ENCODE measurements at places on chromosomes 2 and 18.

DNA sequence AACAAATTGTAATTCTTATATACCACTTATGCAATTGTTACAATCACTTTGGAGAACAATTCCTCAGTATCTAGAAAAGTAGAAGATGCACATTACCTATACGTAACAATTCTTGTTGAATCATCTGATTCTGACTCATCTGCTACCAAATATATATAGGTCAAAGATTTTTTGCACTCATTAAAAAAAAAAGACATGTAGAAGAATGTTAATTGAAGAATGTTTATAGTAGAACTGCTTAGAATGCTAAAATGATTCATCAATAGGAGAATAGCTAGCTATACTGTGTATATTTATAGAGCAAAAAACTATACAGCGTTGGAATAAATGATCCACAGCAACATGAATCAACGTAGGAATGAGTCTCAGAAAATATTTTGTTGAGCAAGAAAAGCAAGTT lies 29.5 kb upstream of the STAT1 start:
- H3K4me3 ChIP-seq = no peak overlapping the region
- H3K36me3 ChIP-seq = no peaks in the 10 kb centered on the region
- H3K27ac ChIP-seq = no peak overlapping the region
- no peaks in the 10 kb centered on the region for H3K4me1 ChIP-seq

DNA sequence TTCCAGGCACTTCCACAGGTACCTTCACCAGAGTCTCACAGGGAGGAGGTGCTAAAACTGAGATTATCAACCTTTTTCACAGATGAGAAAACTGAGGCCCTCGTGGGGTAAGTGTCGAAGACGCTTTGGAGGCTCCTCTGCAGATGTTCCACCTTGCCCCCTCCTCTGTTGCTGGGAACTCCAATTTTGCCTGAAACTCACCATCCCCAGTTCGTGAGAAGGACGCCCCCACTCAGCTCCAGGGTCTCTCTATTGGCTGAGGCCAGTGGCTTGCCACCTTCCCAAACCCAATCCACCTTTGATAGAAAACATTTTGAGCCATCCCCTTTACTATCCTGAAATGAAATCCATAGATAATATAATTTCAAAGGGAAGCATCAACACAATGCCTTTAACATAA lies 109.1 kb downstream of the CYP26B1 start:
- H3K36me3 ChIP-seq = no peaks in the 10 kb centered on the region
- H3K4me1 ChIP-seq = no peaks in the 10 kb centered on the region
- no peak overlapping the region for H3K4me3 ChIP-seq
- no peak for DNase-seq
- H3K27me3 ChIP-seq = no peaks in the 10 kb centered on the region

DNA sequence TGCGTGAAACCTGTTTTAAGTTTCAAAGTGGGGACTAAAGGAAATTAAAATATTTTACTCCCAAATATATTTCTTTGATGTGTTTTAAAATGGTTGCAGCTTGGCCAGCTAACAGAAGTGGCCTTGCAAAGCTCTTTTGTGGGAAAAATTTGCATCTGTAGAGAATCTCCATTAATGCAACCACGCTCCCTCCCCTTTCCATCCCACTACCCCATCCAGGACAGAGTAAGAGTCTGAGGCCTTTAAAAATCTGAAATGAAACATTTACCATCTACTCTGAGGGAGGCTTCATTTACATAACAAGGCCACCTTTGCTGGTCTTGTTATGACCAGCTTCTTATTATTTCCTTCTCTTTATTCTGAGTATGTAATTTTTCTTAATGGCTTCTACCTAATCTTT lies 63.5 kb downstream of the STAT4 start:
- no peaks in the 10 kb centered on the region for H3K27me3 ChIP-seq
- no peak overlapping the region for H3K27ac ChIP-seq
- H3K36me3 ChIP-seq = no peaks in the 10 kb centered on the region
- H3K4me3 ChIP-seq = no peak overlapping the region
- DNase-seq = no peak

- peaks cover 23% of the 10 kb centered on the region for H3K36me3 ChIP-seq
- no peak overlapping the region for H3K4me3 ChIP-seq
- no peak overlapping the region for H3K27ac ChIP-seq
- DNase-seq = no peak
These were observed 32.5 kb downstream of the SLC66A3 start for GRCh38 chr2:11187731-11188130.

- H3K27ac ChIP-seq = no peak overlapping the region
- DNase-seq = peak; percentile 48
- no peaks in the 10 kb centered on the region for H3K27me3 ChIP-seq
- H3K36me3 ChIP-seq = no peaks in the 10 kb centered on the region
- no peaks in the 10 kb centered on the region for H3K4me1 ChIP-seq
These were observed 63.5 kb upstream of the RASGRP3 start for GRCh38 chr2:33412920-33413319.

DNA sequence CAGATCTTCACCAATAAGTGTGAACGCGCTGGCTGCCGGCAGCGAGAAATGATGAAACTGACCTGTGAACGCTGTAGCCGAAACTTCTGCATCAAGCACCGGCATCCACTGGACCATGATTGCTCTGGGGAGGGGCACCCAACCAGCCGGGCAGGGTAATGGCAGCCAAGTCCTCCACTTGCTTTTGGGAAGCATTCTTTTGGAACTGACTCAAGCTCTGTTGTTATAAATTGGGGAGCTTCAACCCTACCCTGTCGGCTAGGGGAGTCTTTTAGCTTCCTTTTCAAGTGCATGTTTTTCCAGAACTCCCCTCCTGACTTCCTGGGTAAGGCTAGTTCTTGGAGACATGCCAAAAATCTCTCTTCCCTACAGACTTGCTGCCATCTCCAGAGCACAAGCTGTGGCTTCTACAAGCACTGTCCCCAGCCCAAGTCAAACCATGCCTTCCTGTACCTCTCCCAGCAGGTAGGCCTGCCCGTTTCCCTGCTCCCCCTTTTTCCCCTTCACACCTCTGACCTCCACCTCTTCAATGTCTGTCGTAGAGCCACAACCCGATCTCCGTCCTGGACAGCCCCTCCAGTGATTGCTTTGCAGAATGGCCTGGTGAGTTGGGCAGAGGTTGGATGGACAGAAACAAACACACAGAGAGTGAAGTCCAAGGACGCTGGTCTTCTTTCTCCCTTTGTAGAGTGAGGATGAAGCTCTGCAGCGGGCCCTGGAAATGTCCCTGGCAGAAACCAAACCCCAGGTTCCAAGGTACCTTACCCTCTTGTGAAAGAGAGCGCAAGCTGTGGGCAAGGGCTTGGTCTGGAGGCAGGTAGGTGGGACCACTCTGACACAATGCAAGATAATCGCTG lies 1.5 kb downstream of the ZFAND2B start:
- H3K36me3 ChIP-seq = peaks cover 36% of the 10 kb centered on the region
- peaks cover 15% of the 10 kb centered on the region for H3K4me1 ChIP-seq
- peak; percentile 61 for DNase-seq
- no peak overlapping the region for H3K4me3 ChIP-seq
- H3K27ac ChIP-seq = peak overlapping the region; percentile 68

DNA sequence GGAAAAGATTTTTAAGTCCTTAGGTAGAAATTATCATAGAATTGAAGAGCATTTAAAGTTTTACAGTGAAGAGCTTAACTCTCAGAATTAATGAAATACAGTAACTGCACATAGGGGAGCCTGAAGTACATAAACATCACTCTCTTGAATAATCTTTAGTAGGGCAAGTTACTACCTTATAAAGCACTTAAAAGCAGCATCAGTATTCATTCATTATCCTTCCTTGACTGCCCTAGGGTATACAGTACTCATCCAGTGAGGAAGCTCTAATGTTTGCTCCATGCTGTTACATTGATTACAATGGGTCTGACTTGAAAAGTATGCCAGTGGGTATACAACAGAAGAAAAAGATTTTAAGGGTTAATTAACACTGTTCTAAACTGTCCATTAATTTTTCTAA lies 66.5 kb downstream of the ATF2 start:
- H3K4me1 ChIP-seq = peaks cover 13% of the 10 kb centered on the region
- H3K27ac ChIP-seq = no peak overlapping the region
- no peaks in the 10 kb centered on the region for H3K27me3 ChIP-seq
- no peak overlapping the region for H3K4me3 ChIP-seq
- H3K36me3 ChIP-seq = peaks cover 33% of the 10 kb centered on the region

DNA sequence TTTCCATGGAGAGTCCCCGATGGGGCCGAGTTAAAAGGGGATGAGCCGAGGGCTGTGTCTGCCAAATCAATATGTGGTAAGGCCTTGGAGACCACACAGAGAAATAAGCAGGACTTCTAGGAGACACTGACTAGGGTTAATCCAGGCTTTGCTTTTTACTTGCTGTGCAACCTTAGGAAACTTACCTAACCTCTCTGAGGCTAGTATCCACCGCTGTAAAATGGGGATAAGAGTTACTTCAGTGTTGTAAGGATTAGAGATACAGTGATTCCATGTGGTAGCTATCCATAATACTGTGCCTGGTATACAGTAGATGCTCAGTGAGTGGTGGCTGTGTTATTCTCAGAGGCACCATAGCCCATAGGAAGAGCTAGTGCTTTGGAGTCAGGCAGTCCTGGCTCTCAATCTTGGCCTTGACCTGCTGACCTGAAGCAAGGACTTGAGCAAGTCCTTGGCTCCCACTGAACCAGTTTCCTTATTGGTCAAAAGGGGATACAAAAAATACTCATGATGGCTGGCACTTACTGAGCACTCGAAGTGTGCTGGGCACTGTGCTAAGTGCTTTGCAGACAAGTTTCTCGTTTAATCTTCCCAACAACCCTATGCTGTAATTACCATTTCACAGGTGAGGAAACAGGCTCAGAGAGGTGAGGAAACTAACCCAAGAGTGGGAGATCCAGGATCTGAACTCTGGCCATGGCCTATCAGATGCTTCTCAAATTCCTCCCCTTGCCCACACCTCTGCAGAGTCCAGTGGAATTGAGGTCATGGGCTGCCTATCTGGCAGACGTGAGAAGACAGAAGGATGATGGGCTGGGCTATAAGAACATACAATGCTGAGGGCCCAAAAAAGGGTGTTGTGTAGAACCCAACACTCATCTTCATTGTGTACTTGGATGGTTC lies 12.0 kb upstream of the DES start:
- H3K27ac ChIP-seq = no peak overlapping the region
- no peaks in the 10 kb centered on the region for H3K36me3 ChIP-seq
- peaks cover 6% of the 10 kb centered on the region for H3K4me1 ChIP-seq
- no peak for DNase-seq

- DNase-seq = no peak
- peaks cover 3% of the 10 kb centered on the region for H3K36me3 ChIP-seq
- H3K27ac ChIP-seq = no peak overlapping the region
These were observed 36.6 kb downstream of the SFT2D3 start for GRCh38 chr2:127737892-127738291.

- no peak overlapping the region for H3K4me3 ChIP-seq
- H3K27me3 ChIP-seq = no peaks in the 10 kb centered on the region
- DNase-seq = no peak
- H3K27ac ChIP-seq = no peak overlapping the region
These were observed 17.6 kb downstream of the SLC39A10 start for GRCh38 chr2:195674491-195675221.

DNA sequence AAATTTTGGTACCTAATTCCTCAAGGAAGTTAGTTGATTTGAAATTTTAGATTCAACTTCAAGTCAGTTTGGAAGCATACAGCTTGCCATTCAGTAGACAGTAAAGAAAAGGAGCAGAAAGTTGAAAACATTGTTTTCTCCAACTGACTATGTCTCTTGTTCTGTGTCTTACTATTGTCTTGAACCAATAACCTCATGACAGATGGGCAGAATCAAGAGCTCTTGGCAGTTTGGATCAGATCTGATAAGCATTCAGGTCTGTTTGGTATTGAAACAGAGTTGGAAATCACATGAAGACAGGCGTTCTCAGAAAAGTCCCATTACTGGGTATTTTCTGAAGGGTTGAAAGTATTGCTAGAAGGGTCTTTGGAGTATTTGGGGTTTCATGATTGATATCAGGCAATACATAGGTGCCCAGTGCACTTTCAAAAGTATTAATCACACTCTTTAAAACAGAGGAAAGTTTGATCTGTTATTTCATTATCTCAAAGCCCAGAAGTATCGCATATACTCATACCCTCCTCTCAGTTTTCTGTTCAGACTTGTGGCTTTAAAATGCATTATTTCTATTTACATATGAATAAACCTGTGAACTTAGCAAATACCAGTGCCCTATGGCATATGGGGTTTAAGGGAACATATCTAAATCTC lies 428.4 kb upstream of the ZEB2 start:
- DNase-seq = no peak
- no peak overlapping the region for H3K27ac ChIP-seq
- H3K27me3 ChIP-seq = no peaks in the 10 kb centered on the region

DNA sequence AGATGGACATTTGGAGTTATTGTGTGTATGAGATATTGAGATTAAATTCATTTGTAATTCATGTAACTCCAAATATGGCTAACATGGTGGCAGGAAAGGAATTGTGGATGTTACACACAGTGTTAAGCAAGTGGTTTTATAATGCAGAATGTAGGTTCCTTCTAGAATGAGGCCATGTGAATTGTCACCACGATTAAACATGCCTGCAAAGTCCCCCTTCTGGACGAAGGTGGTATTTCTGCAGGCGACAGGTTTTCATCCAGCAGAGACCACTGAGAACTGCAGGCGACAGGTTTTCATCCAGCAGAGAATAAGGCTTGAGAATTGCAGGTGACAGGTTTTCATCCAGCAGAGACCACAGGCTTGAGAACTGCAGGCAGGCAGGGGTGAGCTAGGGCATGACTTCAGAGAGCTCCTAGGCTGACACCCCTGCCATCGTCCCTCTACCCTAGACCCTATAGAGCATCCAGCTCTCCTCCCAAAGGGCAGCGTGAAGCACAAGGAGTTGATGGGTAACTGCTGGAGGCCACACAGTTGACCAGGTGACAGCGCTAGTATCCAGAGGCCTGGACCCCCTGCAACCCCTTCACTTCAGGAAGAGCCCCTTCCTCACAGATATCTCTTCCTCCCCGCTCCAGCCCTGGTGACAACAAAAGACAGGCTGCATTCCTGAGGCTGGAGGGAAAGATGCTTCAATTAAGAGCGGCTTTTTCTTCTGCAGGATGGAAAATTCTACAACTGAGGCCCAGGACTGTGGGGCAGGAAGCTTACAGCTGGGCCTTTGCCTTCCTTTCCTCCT lies 175.8 kb downstream of the LOXHD1 start:
- no peak overlapping the region for H3K4me3 ChIP-seq
- H3K27me3 ChIP-seq = no peaks in the 10 kb centered on the region
- no peak overlapping the region for H3K27ac ChIP-seq

DNA sequence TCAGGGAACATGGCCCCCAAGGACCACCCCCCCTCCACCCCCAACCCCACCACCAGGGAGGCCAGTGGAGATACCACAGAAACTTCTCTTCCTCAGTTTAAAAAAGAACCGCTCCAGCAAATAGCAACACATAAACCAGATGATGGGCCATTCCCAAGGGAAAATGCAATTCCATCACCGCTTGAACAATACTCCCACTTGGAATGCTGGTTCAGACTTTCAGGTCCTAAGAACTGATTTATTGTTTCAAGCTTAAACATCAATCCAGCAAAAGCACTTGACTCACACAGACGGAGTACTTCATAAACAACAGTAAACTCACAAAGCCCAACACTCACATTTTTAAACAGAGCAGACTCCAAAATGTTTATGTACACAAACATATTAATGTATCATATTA lies 6.9 kb downstream of the HDAC4 start:
- H3K27me3 ChIP-seq = no peaks in the 10 kb centered on the region
- H3K4me1 ChIP-seq = peaks cover 15% of the 10 kb centered on the region
- no peak overlapping the region for H3K27ac ChIP-seq
- H3K36me3 ChIP-seq = no peaks in the 10 kb centered on the region

All from A673 (cell line).